ENCODE measurements at places on chromosomes 12 and 14.

DNA sequence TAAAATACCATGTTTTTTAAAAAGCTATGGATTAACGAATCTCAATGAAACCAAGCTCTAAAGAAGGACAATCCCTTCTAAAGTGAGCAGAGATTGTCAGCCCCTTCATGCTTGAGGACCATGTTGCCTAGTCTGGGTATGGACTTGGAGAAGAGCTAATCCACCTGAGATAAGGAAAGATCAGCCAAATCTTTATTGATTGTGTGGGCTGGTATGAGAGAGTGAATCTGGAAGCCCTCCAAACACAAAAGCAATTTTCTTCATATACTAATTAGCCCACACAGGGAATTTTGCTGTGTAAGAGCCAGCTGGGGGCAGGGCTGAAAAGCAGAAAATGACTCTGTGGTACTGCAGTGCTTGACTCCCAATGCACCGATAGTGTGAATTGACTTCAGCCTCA, 47.4 kb upstream of the DICER1 start:
- peak; percentile 80 for DNase-seq

DNA sequence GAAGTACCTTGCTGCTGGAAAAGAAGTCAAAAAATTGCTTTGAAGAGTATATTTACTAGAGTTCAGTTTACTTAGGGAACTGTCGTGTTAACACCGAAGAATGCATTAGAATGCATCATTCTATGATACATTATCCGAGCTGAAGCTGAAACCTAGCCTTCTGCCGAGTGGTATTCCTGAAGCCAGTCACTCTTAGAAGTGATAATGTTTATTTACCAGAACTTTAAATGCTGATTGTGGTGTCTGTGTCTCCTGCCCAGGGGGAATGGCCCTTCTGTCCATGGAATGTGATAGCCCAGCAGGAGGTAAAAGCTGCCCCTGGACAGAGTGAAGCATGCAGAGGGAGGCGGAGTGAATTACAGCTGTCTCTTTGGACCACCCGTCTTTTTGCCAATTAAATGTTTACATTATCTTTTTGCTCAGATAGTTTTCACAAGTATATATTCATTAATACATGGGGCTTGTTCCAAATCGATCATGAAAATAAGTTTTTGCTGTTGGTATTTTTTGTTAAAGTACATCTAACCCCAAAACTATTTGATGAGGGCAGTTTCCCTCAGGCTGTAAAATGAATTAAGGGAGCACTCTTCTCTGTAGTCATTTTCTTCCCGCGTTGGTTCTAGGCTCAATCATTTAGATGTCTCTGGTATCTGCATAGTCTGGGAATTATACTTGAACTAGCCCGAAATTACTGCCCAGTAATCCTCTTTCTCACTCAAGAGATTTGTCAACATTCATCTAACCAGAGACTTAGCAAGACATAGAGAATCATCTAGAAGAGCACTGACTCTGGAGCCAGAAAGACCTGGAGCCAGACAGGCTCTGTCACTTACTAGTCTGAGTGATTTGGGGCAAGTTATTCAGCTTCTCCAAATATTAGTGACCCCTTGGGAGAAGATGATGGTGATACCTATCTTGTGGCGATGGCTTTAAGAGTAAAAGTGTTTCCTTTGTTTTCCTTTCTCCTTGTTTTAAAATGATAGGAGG, 147.6 kb downstream of the CRADD start:
- DNase-seq: no peak

DNA sequence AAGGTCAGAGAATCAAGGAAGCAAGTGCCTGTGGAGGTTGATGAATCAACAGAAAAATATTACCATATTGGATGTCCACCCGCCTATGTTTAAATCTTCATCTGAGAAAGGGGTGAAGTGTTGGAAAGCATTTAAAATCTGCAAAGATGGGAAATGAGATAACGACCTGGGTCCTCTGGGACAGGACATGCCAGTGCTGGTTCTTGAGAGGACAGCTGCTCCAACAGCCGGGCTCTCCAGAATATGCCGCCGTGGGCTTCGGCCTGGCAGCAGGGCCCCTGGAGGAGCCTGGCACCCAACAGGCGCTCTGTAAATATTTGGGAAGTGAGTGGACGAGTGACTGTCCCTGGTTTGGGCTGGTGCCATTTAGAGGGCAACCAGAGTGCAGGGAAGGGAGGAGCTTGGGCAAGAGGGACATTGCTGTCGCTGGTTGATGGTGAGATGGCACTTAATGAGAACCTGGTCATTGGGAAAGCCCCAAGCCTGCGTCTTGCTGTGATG, 129.9 kb downstream of the KCNA5 start:
- no peak for DNase-seq

GRCh38 chr14:79961197-79961596, 250.1 kb downstream of the DIO2 start:
- no peak for DNase-seq

- DNase-seq: no peak
Measured at GRCh38 chr12:11922361-11922760, 148.4 kb upstream of the BCL2L14 start.

DNA sequence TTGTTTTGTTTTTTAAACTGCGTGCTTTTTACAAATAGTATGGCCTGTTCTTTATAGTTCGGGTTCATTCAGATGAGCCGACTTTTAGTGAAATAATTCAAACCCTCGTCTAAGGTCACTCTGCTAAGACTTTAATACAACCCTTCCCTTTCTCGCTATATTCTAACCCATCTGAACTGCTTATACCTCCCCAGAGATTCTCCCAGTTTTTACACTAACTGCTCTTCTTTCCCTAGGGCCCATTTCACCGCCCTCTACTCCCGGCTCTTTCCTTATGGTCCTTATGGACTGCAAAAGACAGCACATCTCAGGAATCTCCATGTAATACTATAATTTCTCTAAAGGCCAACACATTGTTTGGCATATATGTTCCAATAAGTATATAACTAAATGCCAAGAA, 2.1 kb downstream of the MAPK1IP1L start:
- DNase-seq: no peak

- DNase-seq: no peak
Measured at GRCh38 chr14:93895023-93895604, 32.0 kb upstream of the FAM181A start.

DNA sequence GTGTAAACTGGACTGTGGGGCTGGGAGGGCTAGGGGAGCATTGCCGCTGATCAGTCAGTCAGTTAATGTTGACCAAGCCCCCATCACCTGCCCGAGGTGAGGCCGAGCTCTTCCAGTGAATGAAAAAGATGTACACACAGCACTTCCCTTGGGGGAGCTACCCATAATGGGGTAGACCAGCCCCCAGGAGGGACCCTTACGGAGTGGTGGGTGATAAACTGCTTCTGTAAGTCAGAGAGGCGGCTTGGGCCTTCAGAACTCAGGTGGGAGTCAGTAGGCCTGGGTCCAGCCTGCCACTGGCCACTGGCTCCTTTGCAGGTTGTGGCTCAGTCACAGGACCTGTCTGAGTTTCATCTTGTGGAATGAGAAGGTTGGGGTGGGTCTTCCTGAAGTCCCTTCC, 43.5 kb downstream of the TSPAN9 start:
- no peak for DNase-seq

- no peak for DNase-seq
Measured at GRCh38 chr12:12700254-12700653, 4.3 kb upstream of the GPR19 start.

GRCh38 chr14:92792885-92793284, 1.2 kb upstream of the GOLGA5 start:
- DNase-seq: no peak

DNA sequence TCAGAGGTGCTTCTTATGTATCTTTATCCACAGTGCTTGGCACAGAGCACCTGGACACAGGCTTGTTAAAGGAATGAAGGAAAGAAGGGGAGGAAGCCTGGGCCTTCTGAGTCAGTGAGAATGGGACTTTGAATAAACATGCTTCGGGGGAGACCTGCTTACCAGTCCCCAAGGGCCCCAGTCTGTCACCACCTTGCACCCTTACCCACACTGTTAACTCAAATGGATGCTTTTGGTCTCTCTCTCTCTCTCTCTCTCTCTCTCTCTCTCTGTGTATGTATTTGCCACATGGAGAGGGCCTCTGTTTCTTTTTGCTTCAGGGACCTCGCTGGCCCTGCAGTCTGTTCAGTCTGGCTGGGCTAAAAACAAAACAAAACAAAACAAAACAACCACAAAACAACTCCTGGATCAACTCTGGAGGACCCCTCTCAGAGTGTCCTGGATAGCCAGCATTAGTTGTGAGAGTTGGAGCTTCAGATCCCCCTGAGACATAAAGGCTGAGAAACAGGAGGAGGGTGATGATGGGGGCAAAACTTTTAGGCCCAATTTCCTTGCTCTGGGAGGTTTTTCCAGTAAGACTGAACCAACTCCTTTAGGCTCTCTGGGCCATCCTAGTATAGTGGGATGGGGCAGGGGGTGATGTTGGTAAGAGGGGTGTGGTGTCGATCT, 1.9 kb downstream of the KIF5A start:
- DNase-seq: no peak

DNA sequence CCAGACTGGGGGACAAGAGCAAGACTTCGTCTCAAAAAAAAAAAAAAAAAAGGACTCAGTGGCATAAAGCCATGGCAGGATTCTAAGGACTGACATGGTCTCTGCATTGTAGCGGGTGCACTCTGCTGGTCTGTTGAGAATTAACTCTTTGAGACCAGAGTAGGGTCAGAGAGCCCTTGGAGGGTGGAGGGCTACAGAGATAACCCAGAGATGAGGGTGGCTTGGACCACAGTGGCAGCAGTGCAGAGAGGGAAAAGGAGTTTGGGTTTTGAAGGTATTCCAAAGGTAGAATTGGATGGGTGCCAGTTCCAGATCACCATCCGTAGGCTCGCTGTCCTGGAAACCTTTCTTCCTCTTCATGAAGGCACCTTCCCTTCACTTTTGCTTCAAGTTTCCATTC, 14.3 kb upstream of the DYNC1H1 start:
- no peak for DNase-seq

GRCh38 chr12:78721906-78722305, 142.7 kb upstream of the SYT1 start:
- DNase-seq: no peak

GRCh38 chr12:110282300-110282860, 1.3 kb downstream of the ATP2A2 start:
- no peak for DNase-seq
